ENCODE measurements at places on chromosomes 1 and 21. TPM values are rescaled to one million over a fixed set of nuclear protein-coding genes. Genes with fewer than 3 reads are reported as not detected.

Gene TDRD10
- not detected for total RNA-seq

Gene ANGEL2
- 46.9 TPM for total RNA-seq

Gene OR2T27
- not detected for total RNA-seq

Gene PACC1
- 20.2 TPM for total RNA-seq

Gene UBXN10
- not detected for total RNA-seq

Gene INTS11
- total RNA-seq, result 41.9 TPM

Gene VASH2
- total RNA-seq, result 1.4 TPM

Gene RC3H1
- total RNA-seq, result 22.4 TPM

Gene INAVA
- 0.18 TPM for total RNA-seq

Gene TRIM63
- total RNA-seq, result not detected

Gene KIF26B
- total RNA-seq, result 71.3 TPM

All from smooth muscle cell of the umbilical artery (primary cell).